ENCODE measurements at places on chromosomes 4 and X.

DNA sequence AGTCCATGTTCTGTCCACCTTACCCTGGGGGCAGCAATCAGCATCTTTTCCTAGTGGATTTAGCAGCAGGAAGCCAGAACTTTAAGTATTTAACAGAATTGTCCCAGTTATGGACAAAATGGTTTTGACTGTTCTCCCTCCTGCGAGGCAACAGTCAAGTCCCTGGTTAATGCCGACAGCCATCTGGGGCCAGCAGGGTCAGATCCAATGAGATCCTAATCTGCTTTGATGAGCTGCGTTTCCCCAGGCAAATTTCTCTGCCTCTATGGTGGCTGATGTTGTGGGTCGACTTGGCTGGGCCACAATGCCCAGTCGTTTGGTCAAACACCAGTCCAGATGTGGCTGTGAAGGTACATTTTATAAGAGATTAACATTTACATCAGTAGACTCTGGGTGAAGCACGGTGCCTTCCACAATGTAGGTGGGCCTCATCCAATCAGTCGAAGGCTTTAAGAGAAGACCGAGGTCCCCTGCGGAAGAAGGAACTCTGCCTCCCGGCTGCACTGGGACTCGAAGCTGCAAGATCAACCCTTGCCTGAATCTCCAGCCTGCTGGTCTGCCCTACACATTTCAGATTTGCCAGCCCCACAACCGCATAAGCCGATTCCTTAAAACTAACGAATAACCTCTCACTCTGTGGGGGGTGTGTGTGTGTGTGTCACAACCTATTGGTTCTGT, 89.0 kb upstream of the C4orf50 start:
- DNase-seq = no peak

DNA sequence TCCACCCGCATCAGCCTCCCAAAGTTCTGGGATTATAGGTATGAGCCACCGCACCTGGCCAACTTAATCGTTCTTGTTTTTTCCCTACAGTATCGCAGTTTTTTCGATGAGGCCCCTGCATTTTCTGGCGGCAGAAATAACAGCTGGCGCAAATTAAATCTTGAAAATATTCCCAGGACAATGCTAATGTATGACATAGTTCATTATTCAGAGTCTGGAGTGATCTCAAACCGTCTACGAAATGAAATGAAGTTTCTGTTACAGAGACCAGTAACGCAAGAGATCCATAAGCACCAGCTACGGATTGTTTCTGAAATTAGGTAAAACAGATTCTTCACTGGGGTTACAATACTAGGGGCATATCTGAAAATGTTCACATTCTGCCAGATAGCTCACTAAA, 27.3 kb downstream of the CXorf58 start:
- no peak for DNase-seq

GRCh38 chrX:25072247-25072646, 56.5 kb upstream of the ARX start:
- DNase-seq = no peak

DNA sequence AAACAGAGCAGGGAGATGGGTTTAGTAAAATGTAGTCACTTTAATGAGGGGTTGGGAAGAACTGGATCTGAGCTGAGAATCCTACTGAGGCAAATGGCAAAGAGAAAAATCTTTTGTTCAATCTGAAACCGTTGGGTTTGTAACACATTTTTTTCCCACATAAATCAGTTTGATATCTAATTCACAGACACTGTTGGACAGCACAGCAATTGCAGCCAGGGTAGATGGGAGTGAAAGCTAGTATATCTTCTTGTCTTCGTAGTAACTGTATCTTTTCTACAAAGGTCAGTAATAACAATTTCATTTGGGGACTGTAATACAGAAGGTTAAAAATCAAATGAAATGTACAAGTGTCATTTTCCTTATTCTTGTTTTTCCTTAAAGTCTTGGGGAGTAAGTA, 649.5 kb upstream of the ATOH1 start:
- no peak for DNase-seq

DNA sequence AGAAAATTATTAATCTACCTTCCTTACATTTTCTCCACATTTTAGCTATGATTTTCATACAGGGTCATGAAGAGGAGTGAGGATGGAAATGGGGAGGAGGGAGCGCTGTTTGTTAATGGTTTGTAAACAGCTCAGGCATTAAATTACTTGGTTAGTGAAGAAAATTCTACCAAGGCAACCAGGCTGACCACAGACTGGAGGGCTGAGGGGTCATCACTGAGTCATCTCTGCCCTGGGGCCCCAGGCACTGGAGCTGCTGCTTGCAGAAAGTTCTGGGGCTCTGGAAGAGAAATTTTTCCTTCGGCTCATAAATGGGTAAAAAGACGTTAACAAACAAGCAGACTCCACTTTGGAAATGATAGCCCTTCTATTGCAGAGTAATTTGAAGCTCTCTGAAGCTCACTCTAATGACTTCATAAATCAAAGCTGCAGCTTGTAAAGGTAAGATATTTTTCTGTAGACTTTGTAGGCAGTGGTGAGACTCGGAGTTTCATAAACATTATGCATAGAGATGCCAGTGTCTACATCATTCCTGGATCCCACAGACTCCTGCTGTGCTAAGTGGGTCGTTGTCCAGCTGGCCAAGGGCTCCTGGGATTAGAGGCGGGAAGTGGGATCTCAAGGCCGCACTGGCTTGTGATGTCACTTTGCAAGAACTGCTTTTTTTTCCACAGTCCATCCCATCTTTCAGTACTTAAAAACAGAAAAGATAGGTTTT, 159.6 kb downstream of the PTTG2 start:
- no peak for DNase-seq

- no peak for DNase-seq
Measured at GRCh38 chr4:1722551-1723118, 1.3 kb downstream of the TACC3 start.

DNA sequence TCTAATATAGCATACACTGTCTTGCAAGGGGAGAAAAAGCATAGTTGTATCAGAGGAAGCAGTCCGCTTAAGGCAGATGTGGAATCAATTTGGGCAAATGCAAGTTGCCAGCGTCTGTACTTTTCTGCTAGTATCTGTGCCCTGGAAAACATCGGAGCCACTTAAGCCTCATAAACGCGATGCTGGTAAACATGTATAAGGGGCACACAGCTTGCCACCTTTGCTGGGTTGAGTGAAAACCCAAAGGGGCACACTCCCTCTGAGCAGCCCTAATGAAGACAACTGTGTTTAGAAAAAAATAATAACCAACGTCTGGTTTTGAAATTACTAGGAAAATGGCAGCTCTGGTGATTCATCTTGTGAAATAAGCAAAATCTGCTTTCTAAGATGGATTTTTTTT, 24.3 kb downstream of the SMIM20 start:
- no peak for DNase-seq

DNA sequence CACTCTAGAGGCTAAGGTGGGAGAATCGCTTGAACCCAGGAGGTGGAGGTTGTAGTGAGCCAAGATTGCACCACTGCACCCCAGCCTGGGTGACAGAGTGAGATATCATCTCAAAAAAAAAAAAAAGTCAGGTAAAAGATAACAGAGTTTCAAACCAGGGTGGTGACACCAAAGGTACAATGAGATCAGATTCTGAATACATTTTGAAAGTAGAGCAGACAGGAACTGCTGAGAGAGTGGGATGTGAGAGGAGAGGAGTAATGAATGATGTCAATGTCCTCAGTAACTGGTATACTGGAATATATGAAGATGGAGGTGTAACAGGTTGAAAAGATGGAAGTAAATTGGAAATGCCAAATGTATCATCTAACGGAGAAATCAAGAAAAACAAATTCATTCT, 135.6 kb downstream of the CAMK2D start:
- no peak for DNase-seq

Measured in keratinocyte (primary cell).